Stimulated activated CD8-positive, alpha-beta memory T cell treated with anti-CD3 and anti-CD28 coated beads, Interleukin-4, amount 100 ng/mL, for 1 hour (primary cell): ENCODE measurements at places on chromosomes 1 and 21.

- no peak for DNase-seq
Observed at GRCh38 chr21:18913914-18914313, 510.3 kb upstream of the TMPRSS15 start.

- no peak for DNase-seq
Observed at GRCh38 chr1:169108223-169108622, 1.7 kb downstream of the ATP1B1 start.

DNA sequence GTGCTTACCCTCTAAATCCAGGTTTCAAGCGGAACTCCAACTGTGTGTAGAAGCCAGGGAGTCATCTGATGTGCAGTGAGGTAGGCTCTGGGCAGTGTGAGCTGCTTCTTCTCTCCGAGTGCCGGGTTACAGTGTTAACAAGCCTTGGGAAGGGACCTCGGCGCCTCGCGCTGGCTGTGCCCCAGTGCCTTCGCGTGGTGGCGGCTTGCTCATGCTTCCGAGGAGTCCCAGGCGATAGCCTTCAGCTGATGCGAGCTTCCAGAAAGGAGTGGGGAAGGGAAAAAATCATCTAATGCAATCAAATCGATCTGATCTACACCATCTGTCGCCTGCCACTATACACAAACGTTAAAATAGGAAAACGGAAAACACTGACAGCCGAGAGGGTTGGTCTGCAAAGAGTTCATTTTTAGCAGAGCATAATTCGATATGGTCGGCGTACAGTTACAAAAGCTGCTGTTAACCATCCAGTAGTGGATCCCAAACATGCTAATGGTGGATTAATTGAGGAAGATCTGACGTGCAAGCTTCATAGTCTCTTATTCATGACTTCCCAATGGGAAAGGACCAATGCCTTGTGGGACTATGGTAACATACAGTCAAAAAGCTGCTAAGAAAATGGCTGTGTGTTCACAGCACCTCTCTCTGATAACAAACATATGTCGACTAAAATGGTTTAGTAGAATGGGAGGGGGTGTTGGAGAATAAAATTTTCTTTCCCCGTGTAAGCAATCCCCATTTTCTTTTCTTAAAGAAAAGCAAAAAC is 128.7 kb upstream of the DPYD start:
- DNase-seq, result no peak

- DNase-seq, result no peak
Observed at GRCh38 chr1:11568687-11569086, 85.5 kb downstream of the FBXO2 start.

- DNase-seq, result no peak
Observed at GRCh38 chr1:14282707-14283106, 315.8 kb upstream of the KAZN start.

GRCh38 chr1:87135329-87135712 is 193.4 kb upstream of the LMO4 start:
- DNase-seq, result no peak

DNA sequence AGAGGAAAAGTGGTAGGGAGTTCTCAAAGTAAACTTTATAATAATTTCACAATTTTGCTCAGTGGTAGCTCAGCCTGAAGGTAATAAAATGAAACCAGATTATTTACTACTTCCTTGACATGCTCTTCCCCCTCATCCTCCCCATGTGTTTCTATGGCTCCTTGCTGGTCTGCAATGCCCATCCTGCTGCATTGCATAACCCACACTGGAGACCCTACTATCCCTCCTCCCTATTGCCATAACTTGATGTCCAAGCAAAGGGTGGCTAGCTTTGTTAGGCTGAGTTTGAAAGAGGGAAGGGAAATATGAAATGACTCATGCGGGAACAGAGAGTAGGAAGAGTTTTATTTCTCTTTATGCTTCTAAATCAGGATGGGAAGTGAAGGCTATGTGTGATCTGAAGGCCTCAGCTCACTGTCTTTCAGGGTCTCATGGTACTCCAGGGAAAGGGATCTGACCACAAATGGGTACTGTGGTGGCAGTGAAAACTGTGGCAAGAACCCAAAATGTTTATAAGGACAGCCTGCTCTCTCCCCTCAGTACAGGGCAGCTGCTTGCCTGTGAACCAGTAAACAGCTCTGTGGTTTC is 36.4 kb upstream of the HSD17B7 start:
- DNase-seq, result no peak
